ENCODE measurements at places on chromosomes 6 and 20.
A peak's percentile ranks its signal among the peaks of the same experiment; 100 is the strongest.

DNA sequence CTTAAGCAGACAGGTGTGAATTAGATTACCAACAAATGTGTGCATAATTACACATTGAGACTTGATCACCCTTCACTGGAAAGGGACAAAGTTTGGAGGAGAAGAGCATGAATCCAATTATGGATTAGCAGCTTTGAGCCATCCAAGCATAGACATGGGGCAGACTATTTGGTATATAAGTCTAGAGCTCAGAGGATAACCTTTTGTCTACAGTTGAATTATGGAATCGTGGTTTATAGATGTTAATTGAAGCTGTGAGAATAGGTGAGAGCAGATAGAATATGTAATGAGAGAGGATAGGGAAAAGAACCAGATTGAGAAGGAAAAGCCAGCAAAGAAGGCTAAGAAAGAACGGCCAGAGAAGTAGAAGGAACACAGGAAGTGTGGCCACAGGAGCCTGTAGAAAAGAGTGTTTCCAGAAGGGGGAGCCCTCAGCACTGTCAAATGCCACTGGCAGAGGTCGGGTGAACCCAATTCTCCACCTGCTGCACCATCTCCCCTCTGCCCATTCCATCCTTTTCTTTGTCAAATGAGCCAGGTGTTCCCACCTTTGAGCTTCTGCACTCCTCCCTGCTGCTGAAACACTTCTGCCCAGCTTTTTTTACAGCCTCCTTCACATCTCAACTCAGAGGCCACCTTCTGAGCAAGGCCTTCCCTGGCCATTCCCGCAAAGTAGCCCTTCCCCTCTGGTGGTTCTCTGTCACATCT is 7.3 kb downstream of the DNTTIP1 start:
- DNase-seq = peak; percentile 79

GRCh38 chr6:158487495-158487894 is 72.4 kb upstream of the TMEM181 start:
- DNase-seq = no peak

DNA sequence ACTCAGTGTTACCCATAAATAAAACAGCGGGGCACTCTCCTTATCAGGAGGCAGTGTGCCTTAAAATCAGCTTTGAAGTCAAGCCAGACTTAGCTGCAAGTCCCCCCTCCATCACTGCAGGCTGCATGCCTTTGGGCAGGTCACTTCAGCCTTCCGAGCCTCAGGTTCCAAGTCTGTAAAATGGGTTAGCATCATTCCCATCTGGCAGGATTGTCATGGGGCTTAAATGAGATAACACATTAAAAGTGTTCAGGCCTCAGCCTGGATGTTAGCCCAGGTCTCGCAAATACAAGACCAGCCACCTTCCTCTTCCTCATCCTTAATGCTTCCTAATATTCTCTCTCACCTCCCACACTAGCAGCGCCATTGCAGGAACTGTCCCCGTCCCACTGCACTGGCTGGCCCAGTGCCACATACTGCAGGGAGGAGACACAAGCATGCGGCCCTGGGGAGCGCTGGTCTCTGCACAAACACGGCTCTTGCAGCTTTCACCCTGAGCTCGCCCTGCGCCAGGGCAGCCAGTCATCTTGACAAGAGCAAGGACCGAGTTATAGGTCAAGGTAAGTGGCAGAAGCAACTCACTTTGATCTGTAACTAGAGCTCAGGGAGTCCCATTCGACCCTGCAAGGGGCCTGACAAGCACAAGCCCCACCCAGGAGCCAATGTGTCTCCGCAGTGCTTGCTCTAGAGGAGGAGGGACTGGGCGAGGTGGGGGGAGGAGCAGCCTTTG is 564.6 kb upstream of the AGPAT4 start:
- DNase-seq = no peak

DNA sequence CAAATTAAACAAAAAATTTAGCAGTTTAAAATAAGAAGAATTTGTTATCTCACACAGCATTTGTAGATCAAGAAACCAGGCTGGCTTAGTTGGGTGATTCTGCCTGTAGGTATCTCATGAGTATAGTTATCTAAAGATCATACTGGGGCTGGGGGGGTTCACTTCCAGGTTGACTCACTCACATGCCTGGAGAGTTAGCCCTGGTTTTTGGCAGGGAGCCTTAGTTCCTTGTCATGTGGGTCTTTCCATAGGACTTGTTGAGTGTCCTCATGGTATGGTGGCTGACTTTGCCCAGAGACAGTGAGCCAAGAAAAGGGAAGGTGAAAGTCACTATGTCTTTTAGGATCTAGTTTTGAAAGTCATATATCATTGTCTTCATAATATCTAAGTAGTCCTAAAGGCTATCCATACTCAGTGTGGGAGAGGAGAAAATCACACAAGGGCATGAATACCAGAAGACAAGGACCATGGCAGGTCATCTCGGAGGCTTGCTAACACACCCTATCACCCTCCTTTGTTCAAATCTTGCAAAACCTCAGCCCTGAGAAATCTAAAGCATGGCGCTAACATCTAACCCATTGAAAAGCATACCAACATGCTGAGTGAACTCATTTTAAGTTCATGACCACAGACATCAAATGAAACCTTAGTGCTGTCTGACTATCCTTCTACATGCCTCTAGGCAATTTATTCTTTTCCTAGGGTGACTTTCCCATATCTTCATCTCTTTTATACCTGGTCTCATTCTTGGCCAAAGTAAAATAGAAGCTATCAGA is 39.2 kb downstream of the CYP24A1 start:
- DNase-seq = no peak

All from hematopoietic multipotent progenitor cell treated with erythropoietin and hydrocortisone succinate and interleukin-3 and kit ligand, for 15 days (in vitro differentiated cells).